SJCRH30 (cell line): ENCODE measurements at places on chromosomes 1 and 21. TPM values are rescaled to one million over a fixed set of nuclear protein-coding genes. Genes with fewer than 3 reads are reported as not detected.

DNA sequence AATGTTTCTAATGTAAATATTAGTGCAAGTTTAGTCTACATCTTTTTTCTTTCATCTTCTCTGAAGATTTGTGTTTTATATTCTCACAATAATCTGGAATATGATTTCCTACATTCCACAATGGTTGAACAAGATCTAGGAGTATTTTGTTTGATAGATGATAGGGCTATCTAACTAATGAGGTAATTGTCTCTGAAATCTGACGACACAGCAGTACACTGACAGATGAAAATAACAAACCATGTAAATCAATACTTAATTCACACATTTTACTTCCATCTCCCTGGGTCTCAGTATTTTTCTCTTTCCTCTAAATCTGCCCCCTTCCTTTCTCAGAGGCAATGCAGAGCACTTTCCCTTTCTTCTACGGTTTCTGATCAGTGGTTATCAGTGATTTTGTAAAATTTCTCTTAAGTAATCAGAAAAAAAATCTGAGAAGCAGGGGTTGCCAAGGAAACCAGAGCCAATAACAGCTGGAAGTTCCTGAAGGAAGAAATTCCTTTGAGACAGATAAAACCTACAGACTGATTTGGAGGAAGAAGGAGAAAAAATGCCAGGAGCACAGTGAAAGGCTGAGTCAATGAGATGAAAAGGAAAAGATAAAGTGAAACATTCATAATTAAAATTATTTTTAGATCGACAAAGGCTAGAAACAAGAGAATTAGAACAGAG lies 7.3 kb upstream of the ANKRD13C start:
- DNase-seq: no peak

DNA sequence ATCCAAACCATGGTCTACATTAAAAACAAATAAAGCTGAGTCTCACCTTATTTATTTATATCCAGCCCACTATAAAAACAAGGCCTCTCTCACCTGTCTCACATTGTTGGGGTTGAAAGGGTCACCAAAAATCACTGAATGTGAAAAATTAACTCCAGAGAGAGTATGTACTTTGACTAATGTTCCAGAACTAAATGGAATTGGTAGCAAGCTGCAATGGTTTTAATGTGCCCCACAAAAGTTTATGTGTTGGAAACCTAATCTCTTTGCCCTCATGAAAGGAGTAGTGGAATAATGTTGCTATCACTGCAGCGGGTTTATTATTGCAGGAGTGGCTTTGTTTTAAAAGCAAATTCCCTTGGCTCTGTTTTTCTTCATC lies 230.3 kb downstream of the LTN1 start:
- DNase-seq: no peak

Gene HES4
- 15.3 and 15.9 TPM in 2 replicates for total RNA-seq

DNA sequence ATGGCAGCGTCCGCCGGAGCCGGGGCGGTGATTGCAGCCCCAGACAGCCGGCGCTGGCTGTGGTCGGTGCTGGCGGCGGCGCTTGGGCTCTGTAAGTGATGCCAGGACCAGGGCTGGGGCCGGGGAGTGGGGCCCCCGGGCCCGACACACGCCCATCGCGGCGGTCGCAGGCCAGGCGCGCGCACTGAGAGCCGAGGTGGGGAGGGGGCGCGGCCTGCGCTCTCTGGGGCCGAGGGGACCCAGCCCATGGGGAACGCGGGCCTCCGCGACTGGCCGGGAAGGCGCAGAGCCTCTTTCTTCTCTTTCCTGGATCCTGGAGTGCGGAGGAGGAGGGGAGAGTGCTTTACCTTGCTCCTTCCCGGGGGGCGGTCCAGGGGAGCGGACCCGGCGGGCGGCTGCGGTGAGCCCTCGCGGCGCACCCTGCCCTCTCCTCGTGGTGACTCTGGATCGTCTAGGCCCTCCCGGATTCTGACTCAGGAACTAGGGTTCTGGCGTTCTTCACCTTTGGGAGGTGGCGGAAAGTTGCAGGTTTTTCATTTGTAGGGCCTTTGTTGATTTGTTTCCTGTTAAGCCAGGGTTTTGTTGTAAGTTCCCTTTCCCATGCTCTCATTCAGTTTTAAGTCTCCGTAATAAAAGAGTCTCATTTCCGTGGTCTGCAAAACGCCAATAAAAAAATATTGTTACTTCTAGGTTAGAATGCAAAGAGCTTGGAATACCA lies 529 bp downstream of the MPZL1 start:
- peak; percentile 50 for DNase-seq

Gene TAS1R1
- total RNA-seq: 0.14 and 0.20 TPM in 2 replicates

Gene ERG
- not detected in 2 replicates for total RNA-seq

Gene SPRR2B
- total RNA-seq: not detected in 2 replicates

GRCh38 chr21:35428489-35428888 lies 379.4 kb upstream of the RUNX1 start:
- DNase-seq: peak; percentile 74

DNA sequence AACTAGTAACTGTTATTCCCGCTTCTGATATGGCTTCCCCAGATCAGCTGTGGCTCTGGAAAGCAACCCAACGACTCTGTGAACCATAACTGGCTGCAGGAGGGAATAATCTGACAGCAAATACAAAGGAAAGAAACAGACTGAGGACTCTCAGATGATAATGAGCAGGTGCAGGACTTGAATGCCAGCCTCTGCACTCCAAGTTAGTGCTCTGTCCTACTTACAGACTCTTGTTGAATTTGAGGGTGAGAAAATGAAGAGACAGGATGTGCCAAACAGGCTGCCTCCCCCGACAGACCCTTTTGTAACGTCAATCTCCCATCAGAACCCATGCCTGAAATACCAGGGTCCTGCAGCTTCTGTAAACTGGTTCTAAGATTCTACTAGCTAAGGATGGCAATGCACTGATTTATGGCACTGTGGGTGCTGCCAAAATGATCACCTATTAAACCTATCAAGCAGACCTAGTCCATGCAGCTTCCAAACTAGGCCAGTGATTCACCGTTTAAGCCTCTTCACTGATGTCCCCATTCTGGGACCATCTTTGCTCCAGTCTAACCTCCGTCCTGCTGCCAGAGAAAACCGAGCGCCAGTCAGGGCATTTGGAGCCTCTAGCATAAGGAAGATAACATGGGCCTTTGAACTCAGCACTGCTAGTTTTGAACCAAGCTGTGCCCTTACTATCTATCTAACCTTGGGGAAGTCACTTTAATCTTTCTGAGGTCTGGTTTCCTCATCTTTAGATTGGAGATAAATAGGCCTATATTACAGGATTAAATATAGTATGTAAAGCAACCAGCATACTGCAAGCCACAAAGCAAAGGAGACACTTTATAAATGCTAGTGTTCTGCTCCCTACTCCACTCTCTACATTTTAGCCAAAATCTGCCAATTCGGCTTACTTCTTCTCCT lies 4.8 kb downstream of the MKNK1 start:
- DNase-seq: no peak

Gene KRTAP21-2
- not detected in 2 replicates for total RNA-seq

Gene TMEM240
- total RNA-seq: 1.5 and 1.9 TPM in 2 replicates

GRCh38 chr21:39633770-39634181 lies 21.0 kb downstream of the B3GALT5 start:
- DNase-seq: peak; percentile 59

DNA sequence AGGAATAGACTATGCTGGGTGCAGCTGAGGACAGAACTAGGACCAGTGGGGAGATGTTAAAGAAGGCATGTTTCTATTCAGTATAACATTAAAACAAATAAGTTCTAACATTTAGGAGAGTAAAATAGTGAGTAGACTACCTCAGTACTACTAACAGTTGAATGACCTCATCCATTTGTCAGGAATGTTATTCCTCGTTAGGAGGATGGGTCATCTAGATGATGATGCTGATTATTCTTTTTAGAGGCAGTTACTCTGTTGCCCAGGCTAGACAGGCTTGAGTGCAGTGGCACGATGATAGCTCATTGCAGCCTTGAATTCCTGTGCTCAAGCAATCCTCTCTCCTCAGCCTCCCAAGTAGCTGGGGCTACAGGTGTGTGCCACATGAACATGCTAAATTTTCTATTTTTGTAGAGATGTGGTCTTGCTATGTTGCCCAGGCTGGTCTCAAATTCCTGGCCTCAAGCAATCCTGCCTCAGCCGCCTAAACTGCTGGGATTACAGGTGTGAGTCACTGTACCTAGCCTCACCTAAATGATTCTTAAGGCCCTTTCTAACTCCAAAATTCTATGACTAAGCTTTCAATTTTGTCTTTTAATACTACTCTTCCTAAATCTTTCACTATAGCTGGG lies 9.3 kb downstream of the EEIG2 start:
- no peak for DNase-seq

DNA sequence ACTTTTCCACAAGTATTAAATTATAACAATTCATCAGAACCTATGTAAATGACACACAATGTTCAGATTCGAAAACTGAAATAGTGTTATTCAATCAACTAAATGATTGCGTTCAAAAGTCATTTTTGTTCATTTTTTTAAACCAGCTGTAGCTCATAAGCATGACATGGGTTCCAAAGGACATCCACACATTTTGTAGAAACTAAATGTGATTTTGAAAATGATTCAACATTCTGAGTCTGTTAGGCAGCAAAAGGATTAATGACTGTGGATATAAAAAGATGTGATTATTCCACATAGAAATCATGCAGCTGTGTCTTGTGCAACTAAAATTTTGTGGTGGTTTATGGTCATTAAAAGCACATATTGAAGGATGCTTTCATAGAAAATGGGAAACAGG lies 204.5 kb downstream of the BRINP3 start:
- DNase-seq: no peak

DNA sequence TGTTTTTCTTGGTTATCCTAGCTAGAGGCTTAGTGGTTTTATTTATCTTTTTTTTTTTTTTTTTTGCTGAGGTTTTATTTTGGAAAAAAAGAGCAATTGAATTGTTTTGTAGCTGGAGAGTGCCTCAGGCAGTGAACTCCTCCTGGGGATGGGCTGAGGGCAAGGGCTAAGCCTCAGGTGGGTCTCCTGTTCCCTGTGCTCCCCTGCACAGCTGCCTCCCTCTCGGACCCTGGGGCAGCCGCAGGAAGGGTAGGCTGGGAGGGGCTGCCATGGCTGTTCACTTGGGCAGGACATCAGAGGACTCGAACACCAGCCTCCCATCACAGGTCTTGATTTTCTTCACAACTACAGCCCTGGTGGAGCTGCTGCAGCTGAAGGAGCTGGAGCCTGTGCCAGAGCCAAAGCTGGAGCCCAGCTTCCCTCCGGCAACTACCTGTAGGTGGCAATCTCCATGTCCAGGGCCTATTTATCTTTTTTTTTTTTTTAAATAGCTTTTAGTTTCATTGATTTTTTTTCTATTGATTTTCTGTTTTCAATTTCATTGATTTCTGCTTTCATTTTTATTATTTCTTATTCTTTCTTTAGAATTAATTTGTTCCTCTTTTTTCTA lies 28.9 kb downstream of the LEPR start:
- no peak for DNase-seq

Gene FAM163A
- not detected in 2 replicates for total RNA-seq

DNA sequence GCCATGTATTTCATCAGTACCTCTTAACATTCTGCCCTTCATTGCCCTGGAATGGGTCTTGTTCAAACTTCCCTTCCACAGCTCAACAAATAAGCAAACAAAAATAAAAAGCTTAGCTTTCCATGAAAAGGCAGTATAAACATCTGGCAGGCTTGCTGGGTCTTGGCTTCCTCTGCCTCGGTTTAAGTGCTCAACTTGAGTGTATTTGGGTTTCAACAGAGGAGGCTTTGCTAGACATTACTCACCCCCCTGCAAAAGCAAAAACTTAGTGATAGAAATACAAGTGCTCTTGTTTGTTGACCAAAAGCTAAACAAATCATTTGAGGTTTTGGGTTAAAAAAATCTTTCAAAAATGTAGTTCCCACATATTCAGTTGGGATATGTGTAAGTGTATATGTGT lies 518.5 kb downstream of the PLPP3 start:
- DNase-seq: no peak

GRCh38 chr1:169513208-169513607 lies 27.5 kb upstream of the SLC19A2 start:
- DNase-seq: no peak

Gene KCNE2
- total RNA-seq: 0.12 TPM in 1 of 2 replicates, not detected in the other

Gene PPP1R15B
- total RNA-seq: 67.6 and 71.4 TPM in 2 replicates

DNA sequence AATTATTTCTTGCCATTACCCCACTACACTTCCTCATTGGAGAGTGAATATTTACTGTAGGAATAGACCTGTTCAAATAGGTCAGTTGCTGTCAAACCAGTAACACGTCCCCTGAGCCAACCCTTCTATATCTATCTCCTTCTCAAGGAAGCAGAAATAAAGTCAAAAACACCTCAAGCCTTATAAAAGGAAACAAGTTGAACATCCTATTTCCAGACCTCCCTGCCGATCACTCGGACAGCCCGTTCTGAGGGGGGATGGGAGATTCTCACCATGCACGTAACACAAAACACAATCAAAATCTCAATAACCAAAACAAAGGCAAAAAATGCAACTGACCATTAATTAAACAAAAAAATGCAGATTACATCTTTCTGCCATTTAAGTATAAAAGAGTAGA lies 121.5 kb upstream of the KRTAP19-8 start:
- DNase-seq: no peak
